GM06990 (cell line): ENCODE measurements at places on chromosomes 11 and 22.

DNA sequence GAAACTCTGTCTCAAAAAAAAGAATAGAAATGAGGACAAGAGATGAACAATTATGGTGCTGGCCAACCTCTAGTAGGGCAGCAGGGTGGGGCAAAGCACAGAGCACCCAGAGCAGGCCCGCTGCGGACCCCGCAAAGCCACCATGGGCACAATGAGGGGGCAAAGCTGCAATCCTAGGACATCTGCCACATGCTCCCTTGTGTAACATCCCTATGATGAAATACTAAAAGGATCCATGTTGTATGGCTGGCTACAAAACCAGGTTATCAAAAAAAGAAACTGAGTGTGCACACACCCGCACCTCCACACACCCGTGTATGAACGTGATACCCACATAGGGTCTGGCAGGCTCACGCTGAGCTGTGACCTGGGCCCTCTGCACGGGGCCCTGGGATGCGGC is 7.4 kb downstream of the ATP5MGL start:
- no peak for DNase-seq

GRCh38 chr22:45499746-45500145 is 2.9 kb upstream of the FBLN1 start:
- DNase-seq: no peak

DNA sequence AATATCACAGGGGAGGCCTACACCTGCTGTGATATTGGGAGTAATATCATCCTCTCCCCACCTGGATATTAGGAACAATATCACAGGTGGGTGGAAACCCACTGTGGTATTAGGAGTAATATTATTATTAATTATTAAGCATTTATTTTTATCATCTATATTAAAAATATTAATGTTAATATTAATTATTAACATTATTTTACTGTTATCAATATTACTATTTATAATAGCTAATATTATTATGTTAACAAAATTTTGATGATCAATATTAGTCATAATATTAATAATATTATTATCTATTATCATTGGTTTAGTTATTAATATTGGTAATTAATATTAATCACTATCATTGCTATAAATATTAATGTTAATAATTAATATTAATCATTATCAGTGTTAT is 161.1 kb upstream of the API5 start:
- no peak for DNase-seq

DNA sequence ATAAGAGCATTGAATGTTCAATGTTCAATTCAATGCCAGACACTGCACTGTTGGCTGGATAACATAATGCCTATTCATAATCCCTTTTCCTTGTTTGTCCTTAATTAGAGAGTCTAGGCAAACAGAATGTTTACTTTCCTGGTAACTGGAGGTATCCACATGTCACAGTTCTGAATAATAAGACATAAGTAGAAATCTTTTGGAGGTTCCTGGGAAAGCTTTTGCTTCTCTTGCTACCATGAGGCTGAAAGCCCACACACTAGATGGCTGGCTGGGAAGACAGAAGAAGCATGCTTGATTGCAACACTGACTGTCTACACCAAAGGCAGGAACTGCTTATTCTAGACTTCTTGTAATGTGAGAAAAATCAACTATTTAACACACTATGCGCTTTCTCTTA is 79.5 kb downstream of the GAB2 start:
- DNase-seq: no peak

GRCh38 chr22:30092686-30093085 is 12.4 kb downstream of the HORMAD2 start:
- no peak for DNase-seq

GRCh38 chr11:72779495-72780128 is 14.2 kb downstream of the STARD10 start:
- no peak for DNase-seq

DNA sequence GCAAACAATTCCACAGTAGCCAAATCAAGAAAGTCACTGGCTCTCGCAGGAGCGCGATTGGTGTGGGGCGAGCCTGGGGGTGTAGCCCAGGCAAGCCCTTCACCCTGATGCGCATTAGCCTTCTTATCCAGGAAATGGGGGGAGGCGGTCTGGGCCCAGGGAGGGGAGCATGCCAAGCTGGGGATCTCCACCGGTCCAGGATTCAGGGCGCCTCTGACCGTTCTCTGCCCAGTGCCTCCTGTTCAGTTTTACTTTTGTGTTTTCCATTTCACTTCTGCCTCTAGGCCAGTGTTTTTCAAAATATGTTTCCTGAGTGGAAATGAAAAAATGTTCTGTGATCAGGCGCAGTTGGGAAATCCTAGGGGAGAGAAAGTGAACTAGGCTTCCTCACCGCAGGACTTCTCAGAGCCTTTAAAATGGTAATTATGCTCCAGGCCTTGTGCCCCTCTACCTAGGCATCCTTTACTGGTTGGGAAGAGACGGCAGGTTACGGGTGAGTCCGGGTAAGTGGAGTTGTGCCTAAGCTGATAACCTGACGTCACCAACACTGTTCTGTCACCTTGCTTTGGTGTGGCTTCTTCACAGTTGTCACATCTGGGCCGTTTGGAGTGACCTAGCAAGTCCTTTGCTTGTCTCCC is 18.4 kb downstream of the LRP5 start:
- DNase-seq: no peak

DNA sequence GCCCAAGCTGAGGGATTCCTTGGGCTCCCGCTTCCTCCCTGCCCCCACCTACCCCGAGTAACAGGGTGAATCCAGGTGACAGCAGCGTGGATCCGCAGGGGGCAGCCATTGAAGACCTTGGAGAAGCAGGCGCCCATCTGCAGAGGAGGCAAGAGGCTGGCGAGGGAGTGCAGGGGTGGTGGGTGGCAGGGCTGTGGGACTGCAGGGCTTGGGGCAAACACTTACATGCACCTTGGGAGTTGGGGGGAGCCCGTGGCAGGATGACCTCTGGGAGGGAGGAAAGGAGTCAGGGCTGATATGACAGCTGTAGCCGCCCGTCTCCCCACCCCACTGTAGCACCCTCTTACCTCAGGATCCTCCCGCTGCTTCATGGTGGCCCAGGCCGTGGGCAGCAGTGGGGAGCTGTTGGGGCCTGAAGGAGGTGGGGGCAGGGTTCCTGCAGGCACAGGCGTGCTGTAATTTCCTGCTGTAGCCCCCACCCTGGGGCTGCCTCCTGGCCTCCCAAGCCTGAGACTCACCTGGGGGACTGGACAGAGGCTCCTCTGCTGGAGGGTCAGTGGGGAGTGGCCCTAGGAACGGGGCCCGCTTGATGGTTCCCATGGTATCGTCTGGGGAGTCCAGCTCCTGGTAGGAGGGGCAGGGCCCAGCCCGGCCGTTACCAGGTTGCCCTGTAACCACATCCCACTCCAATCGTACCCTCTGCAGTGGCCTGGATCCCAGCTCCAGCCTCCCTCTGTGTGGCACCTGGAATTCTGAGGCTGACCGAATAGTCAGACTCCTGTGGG is 6.1 kb downstream of the MAP4K2 start:
- no peak for DNase-seq

DNA sequence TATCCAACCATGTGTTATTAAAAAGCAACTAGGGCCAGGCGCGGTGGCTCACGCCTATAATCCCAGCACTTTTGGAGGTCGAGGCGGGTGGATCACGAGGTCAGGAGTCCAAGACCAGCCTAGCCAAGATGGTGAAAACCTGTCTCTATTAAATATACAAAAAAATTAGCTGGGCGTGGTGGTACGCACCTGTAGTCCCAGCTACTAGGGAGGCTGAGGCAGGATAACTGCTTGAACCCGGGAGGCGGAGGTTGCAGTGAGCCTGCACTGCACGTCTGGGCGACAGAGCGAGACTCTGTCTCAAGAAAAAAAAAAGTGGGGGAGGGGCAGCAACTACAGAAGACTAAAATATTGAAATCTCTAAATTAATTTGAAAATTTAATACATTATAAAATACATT is 18.4 kb downstream of the CHORDC1 start:
- DNase-seq: no peak

GRCh38 chr22:48353116-48353947 is 1474.3 kb downstream of the BRD1 start:
- no peak for DNase-seq

GRCh38 chr22:21703684-21704316 is 31.8 kb downstream of the YPEL1 start:
- no peak for DNase-seq

GRCh38 chr11:3926458-3927095 is 71.1 kb downstream of the STIM1 start:
- no peak for DNase-seq

GRCh38 chr22:35984183-35985175 is 44.1 kb downstream of the RBFOX2 start:
- DNase-seq: no peak

DNA sequence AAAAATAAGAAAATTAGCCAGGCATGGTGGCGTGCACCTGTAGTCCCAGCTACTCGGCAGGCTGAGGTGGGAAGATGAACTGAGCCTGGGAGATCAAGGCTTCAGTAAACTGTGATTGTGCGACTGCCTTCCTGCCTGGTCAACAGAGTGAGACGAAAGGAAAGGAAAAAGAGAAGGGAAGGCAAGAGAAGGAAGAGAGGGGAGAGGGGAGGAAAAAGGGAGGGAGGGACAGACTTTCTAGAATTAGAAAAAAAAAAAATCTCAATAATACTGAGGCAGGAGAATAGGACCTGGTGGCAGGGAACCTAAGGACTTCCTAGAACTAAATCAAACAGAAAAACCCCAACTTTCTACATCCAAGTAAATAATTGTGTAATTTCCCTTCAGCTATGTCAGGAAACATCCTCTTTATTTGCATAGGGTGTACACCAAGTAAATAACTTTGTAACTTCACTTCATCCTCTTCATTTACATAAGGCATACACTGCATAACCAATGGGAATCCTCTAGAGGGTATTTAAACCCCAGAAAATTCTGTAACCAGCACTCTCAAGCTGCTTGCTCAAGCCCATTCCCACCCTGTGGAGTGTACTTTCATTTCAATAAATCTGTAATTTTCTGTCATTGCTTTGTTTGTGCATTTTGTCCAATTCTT is 8.7 kb downstream of the SBF2 start:
- no peak for DNase-seq

- no peak for DNase-seq
Observed at GRCh38 chr11:126918556-126918955, 82.0 kb downstream of the KIRREL3 start.

DNA sequence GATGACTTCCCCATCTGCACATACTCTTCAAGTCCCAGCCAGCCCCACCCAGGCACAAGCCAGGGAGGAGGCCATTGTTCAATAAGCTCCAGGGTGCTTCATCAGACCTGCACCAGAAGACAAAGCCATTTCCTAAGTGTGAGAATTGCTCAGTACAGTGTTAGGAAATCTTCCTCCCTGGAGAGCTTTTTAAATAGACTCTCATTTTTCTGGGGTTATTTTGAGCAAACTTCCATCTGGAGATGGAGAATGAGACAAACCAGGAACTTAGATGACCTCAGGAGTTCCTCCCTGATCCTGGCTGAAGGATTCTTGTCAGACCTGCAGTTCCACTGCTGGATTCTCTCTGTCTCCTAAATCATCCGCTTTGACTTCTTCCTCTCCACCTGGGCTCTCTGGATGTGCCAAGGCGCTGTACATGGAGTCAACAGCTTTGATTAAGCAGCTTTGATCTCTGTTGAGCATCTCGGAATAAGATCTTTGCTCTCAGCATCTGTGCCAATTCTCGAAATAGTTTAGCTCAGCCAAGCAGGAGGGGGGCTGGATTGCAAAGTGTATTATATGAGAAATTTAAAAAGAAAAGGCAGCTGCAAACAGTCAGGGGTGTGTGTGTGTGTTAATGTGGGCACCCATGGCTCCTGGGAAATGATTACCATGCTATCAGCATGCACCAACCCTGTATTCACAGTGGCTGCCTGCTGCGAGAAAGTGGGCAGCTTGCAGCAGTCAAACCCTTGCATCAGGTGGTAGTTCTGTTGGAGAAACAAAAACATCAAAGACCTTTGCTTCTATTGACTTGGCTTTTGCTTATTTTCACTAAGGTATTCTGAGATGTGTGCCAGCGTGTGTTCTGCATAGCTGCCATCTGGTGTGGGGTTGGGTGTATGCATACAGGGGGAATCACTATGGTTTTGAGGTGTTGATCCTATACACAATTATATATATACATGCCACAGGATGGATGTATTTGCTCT is 70.2 kb upstream of the NAV2 start:
- no peak for DNase-seq

- DNase-seq: peak; percentile 6
Observed at GRCh38 chr11:7927635-7928034, 3.4 kb downstream of the OR10A6 start.

DNA sequence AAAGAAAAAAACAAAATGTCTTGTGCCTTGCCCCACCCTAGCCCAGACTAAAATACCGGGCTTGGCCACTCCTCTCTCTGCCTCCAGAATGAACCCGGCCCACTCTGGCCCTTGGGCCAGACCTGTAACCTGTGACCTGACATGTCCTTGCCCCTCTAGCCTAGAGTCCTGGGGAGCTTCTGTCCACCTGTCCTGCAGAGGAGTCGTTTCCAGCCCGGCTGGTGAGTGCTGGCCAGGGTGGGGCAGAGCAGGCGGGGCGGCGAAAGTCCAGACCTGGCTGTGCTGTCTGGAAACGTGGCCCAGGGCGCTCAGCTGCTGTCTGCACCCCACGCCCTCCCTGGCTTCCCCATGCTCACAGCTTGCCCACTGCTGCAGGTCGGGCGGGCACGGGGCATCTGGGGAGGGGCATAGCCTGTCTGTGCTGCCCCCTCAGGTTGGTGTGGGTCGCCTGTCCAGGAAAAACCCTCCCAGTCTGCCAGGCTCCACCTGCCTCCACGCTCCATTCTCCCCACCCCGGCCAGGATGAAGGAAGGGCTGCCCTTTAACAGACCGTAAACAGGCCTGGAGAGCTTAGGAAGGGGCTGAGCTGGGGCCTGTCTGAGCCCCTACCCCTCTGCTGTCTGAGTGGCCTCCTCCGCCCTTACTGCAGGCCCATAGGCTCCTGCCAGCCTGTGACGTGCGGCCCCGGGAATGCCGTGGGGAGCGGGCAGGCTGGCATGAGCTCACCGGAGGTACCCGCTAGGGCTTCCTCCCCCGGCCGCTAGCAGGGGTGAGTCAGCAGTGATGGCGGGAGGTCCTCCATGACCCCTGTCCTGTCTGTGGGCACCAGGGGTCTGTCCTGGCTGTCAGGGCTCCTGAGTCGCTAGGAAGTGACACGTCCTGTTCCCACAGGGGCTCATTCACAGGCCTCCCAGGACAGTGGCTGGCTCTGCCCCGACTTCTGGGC is 1.9 kb downstream of the CD151 start:
- DNase-seq: no peak

GRCh38 chr22:17350292-17350691 is 19.0 kb upstream of the CECR2 start:
- DNase-seq: no peak

DNA sequence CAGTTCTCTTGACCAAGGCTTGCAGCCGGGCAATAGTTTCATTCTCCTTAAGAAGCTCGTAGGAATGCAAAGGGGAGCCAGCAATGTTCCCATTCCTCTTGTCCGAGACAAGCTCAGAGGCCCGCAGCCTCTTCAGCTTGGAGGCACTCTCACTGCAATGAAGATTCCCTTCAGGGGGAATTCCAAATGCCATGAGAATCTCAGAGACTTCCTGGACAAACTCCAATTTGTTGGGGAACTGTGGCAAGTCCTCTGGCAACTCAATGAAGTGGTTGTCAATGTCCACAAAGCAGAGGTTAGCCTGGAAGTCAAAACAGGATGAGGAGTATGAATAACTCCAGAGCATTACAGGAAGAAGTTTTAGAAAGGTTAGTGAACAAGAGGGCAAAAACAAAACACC is 84.4 kb downstream of the DENND5A start:
- DNase-seq: no peak
